Dermis microvascular lymphatic vessel endothelial cell (primary cell): ENCODE measurements at places on chromosomes 7 and 10. TPM values are rescaled to one million over a fixed set of nuclear protein-coding genes. Genes with fewer than 3 reads are reported as not detected.

GRCh38 chr10:15305634-15306033 lies 65.5 kb downstream of the FAM171A1 start:
- no peak for DNase-seq

DNA sequence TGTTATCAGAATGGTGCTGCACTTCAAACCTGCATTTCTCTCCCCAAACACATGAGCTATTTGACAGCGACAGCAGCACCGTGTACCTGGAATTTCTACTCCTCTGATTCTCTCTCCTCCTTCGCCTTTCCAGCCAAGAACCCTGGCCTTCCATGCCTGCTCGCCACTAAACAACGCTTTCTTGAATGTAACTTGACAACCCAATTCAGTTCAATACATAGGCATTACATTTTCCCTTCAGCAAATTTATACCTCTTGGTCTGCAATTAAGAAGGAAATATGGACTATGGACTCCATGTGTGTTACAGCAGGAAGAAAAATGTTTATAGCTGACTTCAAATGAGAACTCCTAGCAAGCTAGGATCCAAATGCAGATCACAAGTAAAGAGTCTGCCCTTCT lies 162.6 kb upstream of the AUTS2 start:
- DNase-seq, result no peak

GRCh38 chr7:25967278-25968204 lies 184.5 kb upstream of the NFE2L3 start:
- no peak for DNase-seq

The CASD1 gene
- total RNA-seq, result 13.8 and 13.9 TPM in 2 replicates

The FRMPD2 gene
- 0.13 TPM in 2 replicates for total RNA-seq

DNA sequence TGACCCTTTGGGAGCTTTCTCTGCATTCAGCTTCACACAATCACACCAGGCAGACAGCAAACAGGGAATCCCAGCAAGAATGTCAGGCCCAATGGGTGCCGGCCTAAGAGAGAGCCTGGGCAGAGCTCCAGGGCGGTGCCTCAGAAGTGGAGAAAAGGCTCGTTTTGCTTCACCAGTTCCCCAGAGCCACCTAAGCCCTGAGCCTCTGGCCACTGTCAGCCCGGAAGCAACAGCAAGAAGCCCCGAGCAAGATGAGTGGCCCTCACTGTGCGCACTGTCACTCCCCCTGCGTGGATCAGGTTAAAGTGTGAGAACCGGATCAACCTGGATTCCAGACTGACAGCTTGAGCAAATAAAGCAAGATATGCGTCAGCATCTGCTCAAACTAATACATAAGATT lies 14.7 kb downstream of the CNPY1 start:
- no peak for DNase-seq

The SLC26A5 gene
- 0.64 and 1.0 TPM in 2 replicates for total RNA-seq

The ZCWPW1 gene
- 0.76 and 0.77 TPM in 2 replicates for total RNA-seq

DNA sequence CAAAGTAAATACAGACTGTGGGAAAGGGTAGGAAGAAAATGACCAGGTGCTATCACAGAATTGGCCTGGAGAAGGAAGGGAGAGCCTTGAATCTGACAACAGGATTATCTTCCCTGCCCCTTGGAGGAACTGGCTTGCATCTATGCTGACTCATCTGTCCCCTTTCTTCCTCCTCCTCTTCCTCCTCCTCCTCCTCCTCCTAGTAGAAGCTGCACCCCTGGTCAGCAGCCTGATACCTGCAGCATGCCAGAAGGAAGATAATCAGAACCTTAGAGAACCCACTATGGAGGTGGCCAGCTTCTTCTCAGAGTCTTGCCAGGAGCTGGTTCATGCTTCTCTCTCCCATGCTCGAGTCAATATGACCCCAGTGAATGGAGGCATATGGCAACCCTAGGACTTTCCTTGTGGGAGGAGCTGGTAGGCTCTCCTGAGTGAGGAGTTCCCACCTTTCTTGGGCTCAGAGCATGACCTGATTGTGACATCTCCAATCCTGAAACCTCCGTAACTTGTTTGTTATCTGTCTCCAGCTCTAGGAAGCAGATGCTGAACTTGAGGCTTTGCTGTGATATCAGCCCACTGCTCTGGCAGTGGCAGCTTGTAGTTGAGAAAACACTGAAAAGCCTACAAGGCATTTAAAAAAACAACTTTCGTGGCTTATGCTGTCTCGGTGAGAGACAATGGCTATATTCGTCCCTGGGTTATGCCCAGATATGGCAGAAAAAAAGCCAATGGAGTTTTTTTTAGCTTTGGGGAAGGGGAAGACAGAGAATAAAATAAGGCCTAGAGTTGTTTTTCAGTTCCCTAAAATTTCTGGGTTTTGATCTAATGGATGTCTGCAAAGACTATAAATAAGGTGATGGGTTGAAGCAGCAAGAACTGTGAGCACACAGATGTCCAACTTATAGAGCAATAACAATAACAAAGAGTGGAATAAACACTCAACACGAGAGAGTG lies 60.6 kb downstream of the CDHR3 start:
- no peak for DNase-seq

The ADRB1 gene
- 7.2 and 19.1 TPM in 2 replicates for total RNA-seq

The SLC29A4 gene
- 0.64 and 2.1 TPM in 2 replicates for total RNA-seq

GRCh38 chr7:80147543-80148391 lies 13.1 kb downstream of the GNAI1 start:
- DNase-seq, result no peak

The PTPN20 gene
- total RNA-seq, result 0.13 and 0.76 TPM in 2 replicates

DNA sequence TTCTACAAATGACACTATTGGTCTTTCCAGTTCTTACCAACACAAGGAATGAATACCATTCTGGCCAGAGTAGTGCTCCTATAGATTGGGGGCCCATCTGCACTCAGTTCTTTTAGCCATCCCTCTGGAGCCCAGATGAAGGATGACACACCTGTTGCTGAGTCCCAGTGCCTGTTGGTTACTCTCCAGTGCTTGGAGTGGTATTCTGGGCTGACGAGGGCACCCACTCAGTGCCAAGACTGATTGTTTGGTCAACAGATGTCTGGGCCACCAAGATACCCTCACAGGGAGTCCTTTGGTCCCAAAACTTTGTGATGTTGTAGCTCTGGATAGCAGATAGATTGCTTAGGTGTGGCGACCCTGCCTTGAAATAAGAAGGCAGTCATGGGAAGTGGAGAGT lies 23.7 kb upstream of the ITGA8 start:
- DNase-seq, result no peak

- no peak for DNase-seq
These were observed 30.0 kb upstream of the SLIT1 start for GRCh38 chr10:97215619-97216260.

DNA sequence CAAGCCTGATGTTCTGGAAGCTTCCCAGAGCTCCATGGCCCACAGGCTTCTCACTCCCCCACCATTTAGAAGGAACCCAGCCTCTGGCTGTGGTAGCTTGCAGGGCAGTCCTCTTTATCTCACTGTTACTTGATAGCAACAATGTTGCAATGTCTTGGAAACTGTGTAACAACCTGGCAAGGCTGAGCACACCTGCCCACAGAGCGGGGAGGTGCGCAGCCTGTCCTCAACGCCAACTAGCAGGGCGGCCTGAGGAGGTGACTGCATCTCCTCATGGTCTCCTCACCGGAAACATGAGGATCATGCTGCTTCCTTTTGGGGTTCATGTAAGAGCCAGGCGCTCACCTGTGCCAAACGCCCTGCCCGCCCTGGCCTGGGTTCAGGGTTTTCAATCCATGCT lies 43.7 kb upstream of the INSIG1 start:
- DNase-seq, result no peak

- no peak for DNase-seq
These were observed 14.0 kb upstream of the ATXN7L1 start for GRCh38 chr7:105890290-105890997.

GRCh38 chr7:5284304-5285281 lies 1.9 kb downstream of the SLC29A4 start:
- peak; percentile 32 for DNase-seq

GRCh38 chr7:64916-65341 lies 127.4 kb upstream of the FAM20C start:
- no peak for DNase-seq

DNA sequence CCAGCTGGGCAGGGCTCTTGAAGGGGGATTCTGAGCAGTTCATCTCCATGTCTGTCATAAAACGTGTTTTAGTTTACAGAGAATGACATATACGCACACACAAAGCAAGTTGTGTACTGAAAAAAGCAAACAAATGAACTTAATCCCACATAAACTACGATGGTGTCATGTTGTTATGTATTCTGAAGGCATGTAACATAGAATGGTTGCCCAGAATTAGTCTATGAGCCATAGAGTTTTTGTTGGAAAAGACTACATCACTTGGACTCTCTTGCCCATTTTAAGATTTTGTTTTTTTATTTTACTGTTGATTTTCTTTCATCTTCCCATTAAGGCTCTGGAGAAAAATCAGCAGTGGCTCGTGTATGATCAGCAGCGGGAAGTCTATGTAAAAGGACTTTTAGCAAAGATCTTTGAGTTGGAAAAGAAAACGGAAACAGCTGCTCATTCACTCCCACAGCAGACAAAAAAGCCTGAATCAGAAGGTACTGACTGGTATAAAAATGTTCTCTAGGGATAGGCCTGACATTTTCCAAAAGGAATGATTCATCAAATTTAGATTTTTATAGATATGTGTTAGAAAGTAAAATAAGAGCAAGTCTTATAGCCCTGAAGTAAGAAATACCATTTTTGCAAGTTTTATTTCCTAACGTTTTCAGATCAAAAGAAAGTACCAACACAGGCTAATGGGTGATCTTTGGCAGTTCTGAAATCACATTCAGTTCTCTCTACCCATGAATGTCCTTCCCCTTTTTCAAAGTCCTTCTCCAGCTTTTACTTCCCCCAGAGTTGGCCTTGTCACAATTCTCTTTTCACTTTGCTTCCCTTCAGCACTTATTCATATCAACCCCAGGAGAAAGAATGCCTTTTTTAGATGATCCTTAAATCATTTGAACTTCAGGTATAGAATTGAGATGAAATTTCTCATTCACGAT lies 18.9 kb downstream of the CEP55 start:
- DNase-seq, result peak; percentile 32

DNA sequence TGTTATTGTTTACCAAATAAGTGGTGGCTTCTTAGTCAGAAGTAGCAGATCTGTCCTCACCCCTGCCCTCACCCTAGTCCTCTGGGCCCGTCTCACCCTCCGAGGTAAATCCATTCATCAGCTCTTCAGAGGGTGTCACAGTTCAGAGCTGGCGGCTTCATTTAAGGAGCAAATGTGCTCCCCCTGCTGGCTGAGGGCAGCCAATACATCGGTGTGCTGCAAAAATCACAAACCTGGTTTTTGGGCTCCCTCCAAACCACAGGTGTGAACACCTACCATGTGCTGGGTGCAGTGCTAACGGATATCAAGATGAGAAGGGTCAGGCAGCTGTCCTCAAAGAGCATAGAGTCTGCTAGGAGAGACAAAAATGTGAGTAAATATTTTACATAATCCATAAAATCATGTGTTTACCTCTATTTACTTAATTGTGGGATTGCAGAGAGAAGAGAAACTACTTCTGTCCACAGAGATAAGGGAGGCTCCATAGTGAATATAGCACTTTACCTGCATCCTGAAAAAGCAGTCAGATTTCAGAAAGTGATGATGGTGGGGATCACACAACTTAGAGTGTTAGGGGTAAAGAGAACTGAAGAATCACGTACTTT lies 15.5 kb upstream of the CRTAC1 start:
- DNase-seq, result peak; percentile 65

The GOLGA7B gene
- total RNA-seq, result under 0.01 and 0.13 TPM in 2 replicates

- DNase-seq, result no peak
These were observed 19.2 kb upstream of the IKZF1 start for GRCh38 chr7:50285269-50285668.

The OR13A1 gene
- total RNA-seq, result not detected in 2 replicates

DNA sequence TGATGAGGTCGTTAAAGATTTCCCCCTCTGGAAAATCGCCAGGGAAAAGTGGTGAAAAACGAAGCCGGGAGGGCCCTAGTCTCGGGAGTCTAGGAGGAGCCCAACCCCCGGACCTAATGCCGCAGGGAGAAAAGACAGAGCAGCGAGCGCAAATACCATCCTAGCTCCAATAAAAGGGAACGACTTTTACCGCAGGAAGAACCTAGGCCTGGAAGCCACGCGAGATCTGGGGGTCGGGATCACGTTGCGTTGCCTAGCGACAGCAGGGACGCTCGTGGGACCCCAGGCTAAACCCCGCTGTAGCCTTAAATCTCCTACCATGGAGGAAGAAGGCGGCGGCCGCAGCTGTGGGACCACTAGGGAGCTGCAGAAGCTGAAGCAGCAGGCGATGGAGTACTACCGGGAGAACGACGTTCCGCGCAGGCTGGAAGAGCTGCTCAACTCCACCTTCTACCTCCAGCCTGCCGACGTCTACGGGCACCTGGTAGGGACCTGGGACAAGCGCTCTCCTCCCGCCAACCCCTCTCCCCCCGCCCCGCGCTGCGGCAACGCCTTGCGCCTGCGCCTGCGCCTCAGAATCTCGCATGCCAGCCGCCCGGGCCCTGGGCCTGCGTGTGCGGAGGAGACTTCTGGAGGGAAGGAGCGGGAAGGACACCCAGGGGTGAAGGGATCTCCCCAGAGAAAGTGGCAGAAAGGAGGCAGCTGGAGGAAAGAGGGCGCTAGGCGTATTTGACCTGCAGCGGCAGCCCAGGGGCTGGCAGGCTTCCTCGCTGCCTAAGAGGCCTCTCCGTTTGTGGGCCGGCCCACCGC lies at the start of gene ENO4:
ENO4 (plus strand) TSS at position 252 of the 810 bp plus-strand sequence; CDS start at position 320, 68 bp downstream.
- peak; percentile 51 for DNase-seq

The ARMC3 gene
- total RNA-seq, result not detected in 2 replicates

- no peak for DNase-seq
These were observed 80.8 kb downstream of the CYP26A1 start for GRCh38 chr10:93154531-93154930.

DNA sequence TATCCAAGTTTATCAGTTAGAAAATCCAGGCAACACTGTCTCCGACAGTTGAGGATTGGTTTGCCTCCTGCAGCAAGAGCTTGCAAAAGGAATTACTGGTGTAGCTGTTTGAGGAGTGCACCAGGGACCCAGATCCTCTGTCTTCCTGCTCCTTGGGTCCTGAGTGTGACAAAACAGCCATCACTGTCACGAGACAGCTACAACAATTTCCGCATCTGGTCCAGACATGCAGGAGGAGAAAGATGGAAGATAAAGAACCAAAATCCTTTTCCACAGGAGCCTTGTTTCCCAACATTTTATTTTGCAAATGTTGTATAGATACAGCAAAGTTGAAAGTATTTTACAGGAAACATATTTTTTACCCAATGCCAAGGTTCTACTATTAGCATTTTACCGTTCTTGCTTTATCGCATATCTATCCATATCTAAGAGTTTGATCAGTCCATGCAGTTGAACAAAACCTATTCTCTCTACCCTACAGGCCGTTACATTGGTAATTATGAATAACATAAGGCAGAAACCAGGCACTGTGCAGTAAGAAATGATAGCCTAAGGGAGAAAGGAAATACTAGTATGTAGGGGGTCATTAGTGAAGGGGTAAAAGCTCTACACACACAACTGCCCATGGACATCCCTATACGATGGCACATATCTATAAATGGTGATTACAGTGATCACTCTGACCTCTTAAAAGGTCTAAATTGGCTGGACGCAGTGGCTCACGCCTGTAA lies 54.9 kb downstream of the FAM204A start:
- DNase-seq, result no peak

The HOXA2 gene
- 0.25 and 0.39 TPM in 2 replicates for total RNA-seq

DNA sequence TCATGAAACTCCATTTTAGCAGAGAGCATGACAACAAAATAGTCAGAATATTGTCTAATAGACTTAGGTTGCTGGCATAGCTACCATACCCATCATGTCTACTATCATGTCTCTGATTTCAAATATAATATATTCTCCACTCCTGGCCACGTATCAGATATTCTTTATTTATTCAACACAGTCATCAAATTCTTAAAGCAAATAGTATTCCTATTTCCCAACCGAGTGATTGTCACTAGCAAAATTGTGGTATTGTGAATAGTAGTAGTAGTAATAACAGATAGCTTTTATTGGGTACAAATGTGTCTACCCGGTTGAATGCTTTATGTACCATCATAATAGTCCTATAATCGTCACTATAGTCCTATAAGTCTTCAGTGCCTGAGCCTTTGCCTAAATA lies 918.6 kb downstream of the KCNMA1 start:
- no peak for DNase-seq

The NPFFR1 gene
- not detected in 2 replicates for total RNA-seq

The GRM8 gene
- total RNA-seq, result under 0.01 TPM in 1 of 2 replicates, not detected in the other
